ENCODE measurements at places on chromosomes 7 and 10. TPM values are rescaled to one million over a fixed set of nuclear protein-coding genes. Genes with fewer than 3 reads are reported as not detected.
A peak's percentile ranks its signal among the peaks of the same experiment; 100 is the strongest.

The FGFBP3 gene
- total RNA-seq = 2.2 TPM

- no peak overlapping the region for H3K27ac ChIP-seq
- H3K27me3 ChIP-seq = peaks cover 74% of the 10 kb centered on the region
- no peaks in the 10 kb centered on the region for H3K4me1 ChIP-seq
- no peak for DNase-seq
- H3K36me3 ChIP-seq = no peaks in the 10 kb centered on the region
Observed at GRCh38 chr7:2932402-2933251, 88.5 kb upstream of the GNA12 start.

The AKR1B15 gene
- total RNA-seq = 37.3 TPM

DNA sequence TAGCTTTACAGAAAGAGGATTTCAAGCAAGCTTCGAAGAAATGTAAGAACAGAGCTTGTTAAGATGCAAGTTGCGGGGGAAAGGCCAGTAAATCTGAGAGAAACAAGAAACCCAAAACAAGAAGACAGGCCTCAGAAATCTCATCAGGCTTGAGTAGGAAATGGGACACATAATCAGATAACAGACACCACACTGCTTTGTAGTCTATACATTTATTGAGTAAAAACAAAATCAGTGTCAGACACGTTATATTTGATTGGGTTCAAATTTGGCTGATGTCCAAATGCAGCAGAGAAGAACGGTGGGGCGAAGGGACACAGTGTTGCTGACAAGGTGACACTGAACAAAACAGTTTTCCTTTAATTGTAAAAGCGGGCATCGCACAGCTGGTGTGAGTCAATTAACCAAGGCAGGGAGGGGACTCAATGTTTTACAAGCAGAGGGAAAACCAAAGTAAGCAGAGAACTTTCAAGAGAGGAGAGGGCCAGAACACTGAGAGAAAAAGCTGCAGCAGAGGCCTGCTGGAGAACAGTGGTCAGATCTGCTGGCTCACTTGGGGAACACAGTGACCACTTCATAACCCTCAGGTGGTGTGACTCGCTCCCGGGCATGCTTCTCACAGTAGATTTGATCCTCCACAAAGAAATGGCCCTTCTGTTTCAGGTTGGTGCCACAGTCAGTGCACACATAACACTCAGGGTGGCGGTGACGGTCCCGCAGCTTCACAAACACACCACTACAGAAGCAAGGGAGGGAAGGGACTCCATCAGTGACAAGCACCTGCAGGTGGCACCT, 43.5 kb downstream of the ACSM6 start:
- DNase-seq = no peak
- H3K36me3 ChIP-seq = peaks cover 3% of the 10 kb centered on the region

The RBM20 gene
- total RNA-seq = 21.3 TPM

The LIPJ gene
- 0.27 TPM for total RNA-seq

The C7orf57 gene
- total RNA-seq = not detected

The AUTS2 gene
- 33.5 TPM for total RNA-seq

DNA sequence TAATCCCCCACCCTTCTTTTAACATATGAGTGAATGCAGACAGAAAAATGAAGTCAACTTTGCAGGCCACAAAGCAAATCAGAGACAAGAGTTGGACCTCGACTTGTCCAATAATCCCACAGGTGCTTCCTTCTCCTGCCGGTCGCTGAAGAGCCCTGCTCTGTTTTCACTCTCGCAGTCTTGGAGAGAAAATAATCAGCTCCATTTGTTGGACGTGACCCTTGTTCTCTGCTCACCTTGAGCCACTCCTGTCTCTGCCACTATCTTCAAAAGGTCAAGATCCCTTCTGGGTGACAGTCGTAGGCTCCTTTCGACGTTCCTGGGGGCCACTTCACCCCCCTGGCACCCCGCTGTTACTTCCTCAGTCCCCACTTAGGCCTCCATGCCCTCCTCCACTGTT, 2.8 kb upstream of the KLF6 start:
- H3K4me1 ChIP-seq = no peaks in the 10 kb centered on the region
- no peak overlapping the region for H3K27ac ChIP-seq
- DNase-seq = no peak
- no peak overlapping the region for H3K4me3 ChIP-seq
- H3K36me3 ChIP-seq = no peaks in the 10 kb centered on the region
- H3K27me3 ChIP-seq = no peaks in the 10 kb centered on the region

DNA sequence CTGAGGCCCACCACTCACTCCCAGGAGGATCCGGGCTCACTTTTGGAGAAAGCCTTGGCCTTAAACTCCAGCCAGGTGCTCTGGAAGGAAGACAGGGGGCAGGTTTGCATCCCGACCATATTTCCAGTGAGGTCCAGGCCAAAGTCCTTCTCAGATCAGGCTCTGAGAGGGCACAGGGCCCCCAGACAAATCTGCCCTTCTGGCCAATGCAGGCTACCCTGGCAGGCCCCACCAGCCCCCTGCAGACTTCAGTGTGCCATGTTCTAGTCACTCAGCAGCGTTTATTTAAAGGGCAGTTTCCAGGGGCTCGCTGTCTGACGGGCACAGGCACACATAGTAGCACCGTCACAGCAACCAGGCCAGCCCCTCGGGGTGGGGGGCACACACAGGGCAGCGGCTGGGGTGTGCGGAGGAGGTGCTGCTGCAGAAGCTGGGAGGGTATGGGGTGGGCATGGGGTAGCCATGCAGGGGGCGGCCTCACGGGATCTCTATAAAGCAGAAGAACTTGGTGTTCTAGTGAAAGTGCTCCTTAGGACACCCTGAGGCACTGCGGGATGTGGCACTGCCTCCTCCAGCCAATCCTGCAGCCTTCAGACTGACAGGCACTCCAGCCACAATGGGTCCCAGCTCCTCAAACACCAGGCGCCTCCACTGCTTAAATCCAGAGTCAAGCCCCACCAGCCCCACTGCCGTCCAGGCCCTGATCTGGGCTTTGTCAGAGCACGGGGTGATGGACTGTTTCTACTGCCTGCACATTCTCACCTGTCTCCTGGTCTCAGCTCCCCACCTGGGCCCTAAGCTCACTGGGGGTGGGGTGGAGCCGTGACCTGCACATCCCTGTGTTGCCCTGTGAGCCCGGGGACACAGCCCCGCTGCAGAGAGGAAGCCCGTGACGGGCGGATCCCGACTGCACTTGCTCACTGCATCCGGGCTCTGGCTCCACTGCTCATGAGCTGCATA, 9.6 kb upstream of the PYROXD2 start:
- H3K36me3 ChIP-seq = peaks cover 71% of the 10 kb centered on the region
- H3K4me1 ChIP-seq = no peaks in the 10 kb centered on the region
- H3K4me3 ChIP-seq = no peak overlapping the region
- H3K27ac ChIP-seq = no peak overlapping the region
- no peaks in the 10 kb centered on the region for H3K27me3 ChIP-seq

The SOSTDC1 gene
- not detected for total RNA-seq

The KCNMA1 gene
- 53.0 TPM for total RNA-seq

DNA sequence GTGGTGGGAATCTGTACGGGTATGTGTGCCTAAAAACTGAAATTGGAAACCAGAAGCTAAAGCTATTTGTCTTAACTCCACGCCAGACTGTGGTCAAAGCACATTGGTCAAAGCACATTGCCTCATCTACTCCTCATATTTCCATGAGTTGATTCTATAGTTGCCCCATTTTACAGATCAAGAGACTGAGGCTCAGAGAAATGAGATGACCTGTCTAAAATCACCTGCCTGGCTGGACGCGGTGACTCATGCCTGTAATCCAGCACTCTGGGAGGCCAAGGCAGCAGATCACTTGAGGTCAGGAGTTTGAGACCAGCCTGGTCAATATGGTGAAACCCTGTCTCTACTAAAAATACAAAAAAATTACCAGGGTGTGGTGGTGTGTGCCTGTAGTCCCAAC, 21.7 kb upstream of the MNX1 start:
- no peak overlapping the region for H3K4me3 ChIP-seq
- H3K27ac ChIP-seq = no peak overlapping the region
- DNase-seq = no peak

- no peak overlapping the region for H3K27ac ChIP-seq
- peaks cover 41% of the 10 kb centered on the region for H3K36me3 ChIP-seq
- no peak overlapping the region for H3K4me3 ChIP-seq
Observed at GRCh38 chr10:5894873-5895272, 4.8 kb downstream of the FBH1 start.

DNA sequence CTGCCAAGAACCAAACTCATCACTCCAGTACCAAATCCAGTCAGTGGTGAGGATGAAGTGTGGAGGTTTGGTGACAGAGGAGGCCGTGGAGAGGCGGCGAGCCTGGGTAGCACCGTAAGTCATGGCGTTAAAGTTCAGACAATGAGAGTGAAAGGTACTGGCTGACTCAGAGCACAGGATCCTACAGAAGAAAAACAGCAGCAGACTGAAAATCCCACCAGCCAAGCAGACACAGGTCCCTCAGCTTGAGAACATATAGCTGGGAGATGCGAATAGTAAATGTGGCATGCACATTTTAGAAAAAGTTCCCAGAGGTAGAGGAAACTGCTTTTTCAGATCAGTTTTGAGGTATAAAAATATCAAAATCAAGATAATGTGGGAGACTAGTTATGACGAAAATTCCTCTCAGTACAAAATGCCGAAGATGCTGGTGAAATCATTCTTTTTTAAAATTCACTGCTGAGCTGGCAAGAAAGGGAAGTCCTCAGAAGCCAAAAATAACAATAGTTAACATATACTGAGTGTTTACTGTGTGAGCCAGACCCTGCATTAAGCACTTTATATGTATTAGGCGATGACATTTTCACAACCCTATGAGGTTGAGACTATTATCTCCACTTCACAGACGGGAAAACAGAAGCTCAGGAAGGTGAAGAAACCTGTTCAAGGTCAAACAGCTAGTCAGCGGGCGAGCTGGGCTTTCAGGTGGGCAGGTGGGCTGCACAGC, 20.9 kb downstream of the PARP12 start:
- no peaks in the 10 kb centered on the region for H3K4me1 ChIP-seq
- no peak overlapping the region for H3K4me3 ChIP-seq
- no peak overlapping the region for H3K27ac ChIP-seq
- no peaks in the 10 kb centered on the region for H3K27me3 ChIP-seq
- peaks cover 31% of the 10 kb centered on the region for H3K36me3 ChIP-seq
- no peak for DNase-seq

DNA sequence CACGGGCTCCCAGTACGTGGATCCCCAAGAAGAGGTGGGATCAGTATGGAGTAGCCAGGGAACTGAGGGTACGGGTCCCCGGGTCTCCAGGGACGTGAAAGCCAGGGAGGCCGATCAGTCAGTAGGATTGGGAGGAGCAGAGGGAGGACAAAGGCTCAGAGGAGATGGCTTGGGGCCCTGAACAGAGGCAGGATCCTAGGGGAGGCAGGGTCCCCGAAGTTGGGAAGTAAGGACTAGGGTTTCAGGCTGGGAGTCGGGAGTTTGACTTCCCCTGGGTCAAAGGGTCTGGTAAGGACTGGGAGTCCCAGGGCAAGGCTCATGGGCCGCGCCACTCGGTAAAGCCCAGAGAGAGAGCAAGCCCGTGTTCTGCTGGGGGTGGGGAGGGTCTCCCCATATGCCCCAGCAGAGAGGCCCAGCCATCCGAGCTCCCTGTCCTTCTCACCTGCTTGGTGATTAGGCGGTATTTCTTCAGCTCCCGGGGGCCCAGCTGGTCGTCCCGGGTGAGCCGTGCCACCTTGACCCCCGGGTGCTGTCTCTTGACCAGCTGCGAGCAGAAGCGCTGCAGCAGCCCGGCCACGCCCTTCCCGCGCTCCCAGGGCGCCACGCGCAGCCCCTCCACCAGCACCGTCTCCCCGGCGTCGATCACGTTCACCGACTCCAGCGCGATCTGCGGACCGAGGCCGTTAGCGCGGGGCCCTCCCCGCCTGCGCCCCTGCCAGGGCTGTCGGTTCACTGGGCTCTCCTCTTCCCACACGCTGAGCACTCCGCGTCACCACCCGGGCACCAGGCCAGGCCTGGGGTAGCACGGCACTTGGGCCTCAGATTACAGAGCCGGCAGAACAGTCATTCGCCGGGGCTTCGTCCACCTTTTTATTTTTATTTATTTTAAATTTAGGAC, 7.0 kb downstream of the NAT16 start:
- peaks cover 52% of the 10 kb centered on the region for H3K27me3 ChIP-seq
- peak; percentile 86 for DNase-seq
- no peaks in the 10 kb centered on the region for H3K36me3 ChIP-seq
- peaks cover 17% of the 10 kb centered on the region for H3K4me1 ChIP-seq
- peak overlapping the region; percentile 39 for H3K4me3 ChIP-seq

- H3K4me3 ChIP-seq = no peak overlapping the region
- DNase-seq = no peak
- H3K36me3 ChIP-seq = no peaks in the 10 kb centered on the region
- no peaks in the 10 kb centered on the region for H3K27me3 ChIP-seq
- H3K4me1 ChIP-seq = peaks cover 48% of the 10 kb centered on the region
- H3K27ac ChIP-seq = peak overlapping the region; percentile 10
Observed at GRCh38 chr7:116731445-116732335, 59.7 kb downstream of the MET start.

DNA sequence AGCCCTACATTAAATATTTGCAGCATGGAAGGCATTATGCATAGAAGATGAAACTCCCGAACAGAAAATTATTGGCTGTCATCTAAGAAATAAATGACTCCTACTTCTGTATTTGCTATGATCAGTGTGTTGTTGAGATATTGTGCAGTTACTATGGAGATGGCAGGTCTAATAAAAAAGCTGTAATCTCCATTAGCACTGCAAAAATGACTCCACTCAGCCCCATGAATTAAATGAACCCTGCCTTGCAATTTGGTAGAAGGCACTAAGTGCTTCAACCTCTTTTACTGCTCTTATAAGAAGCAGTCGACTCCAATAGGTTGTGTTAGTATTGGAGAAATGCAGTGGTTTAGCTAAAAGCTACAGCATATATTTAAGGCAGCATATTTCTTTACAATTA, 290.0 kb upstream of the PHYHIPL start:
- no peak overlapping the region for H3K4me3 ChIP-seq
- no peaks in the 10 kb centered on the region for H3K36me3 ChIP-seq
- no peaks in the 10 kb centered on the region for H3K4me1 ChIP-seq
- no peak for DNase-seq
- no peaks in the 10 kb centered on the region for H3K27me3 ChIP-seq
- no peak overlapping the region for H3K27ac ChIP-seq

GRCh38 chr10:15141136-15142054, 27.1 kb downstream of the NMT2 start:
- H3K4me1 ChIP-seq = no peaks in the 10 kb centered on the region
- no peak overlapping the region for H3K27ac ChIP-seq
- no peak for DNase-seq
- H3K36me3 ChIP-seq = no peaks in the 10 kb centered on the region
- H3K4me3 ChIP-seq = no peak overlapping the region

The BAMBI gene
- total RNA-seq = 1.5 TPM

DNA sequence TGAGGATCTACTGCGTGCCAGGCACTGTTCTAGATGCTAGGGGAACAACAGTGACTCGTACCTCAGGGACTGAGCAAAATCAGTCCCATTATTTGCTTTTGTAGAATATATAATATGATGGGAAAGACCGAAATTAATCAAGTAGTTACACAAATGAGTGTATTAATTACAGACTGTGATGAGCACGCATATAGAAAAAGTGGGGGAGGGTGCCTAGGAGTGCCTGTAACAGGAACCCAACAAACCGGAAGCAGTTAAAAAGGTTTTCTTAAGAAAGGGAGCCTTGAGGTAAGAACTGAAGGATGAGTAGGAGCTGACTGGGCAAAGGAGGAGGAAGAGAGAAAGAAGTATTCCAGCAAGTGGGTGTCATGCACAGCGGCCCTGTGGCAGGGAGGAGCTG, 28.2 kb upstream of the IL6 start:
- H3K4me3 ChIP-seq = no peak overlapping the region
- H3K27ac ChIP-seq = no peak overlapping the region
- H3K27me3 ChIP-seq = no peaks in the 10 kb centered on the region
- no peaks in the 10 kb centered on the region for H3K4me1 ChIP-seq
- no peak for DNase-seq

Data from psoas muscle (tissue), 8 donors.